ENCODE measurements at places on chromosomes 1 and 21.

GRCh38 chr1:226948996-226949395 lies 8.9 kb downstream of the COQ8A start:
- DNase-seq: no peak

DNA sequence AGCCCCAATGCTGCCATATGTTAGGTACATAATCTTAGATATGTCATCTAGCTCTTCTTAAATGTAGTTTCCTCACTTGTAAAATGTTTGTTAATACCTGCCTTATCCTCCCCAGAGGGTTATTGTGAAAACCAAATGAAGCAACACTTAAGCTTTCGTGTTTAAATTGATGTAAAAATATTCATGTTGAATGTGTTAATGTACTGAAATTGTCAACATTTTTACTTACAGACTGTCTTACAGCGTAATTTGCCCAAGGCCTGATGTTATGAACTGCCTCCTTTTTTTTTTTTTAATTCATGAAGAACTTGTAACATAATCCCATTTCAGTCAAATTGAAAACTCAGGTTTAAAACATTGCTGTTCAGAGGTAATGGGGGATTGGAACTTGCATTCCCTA lies 25.6 kb upstream of the ENAH start:
- DNase-seq: no peak

DNA sequence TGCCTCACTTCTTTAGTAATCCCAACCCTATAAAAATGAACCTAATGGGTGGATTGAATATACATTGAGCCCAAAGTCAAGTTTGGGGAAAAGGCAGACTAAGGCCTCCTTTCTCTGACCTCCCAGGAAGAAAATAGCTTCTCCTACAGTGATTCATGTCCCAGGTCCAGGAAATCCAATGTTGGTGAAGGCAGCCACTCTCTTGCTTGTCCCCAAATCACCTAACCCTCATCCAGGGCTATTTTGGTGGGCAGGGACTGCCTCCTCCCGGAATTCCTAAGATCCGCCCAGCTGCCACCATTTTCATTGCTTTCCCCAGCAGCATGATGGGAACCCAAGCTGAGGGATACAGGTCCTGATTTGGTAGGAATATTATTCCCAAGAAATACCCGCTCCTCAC lies 8.4 kb downstream of the MYOG start:
- DNase-seq: no peak

GRCh38 chr1:25187077-25187476 lies 45.2 kb downstream of the SYF2 start:
- no peak for DNase-seq

DNA sequence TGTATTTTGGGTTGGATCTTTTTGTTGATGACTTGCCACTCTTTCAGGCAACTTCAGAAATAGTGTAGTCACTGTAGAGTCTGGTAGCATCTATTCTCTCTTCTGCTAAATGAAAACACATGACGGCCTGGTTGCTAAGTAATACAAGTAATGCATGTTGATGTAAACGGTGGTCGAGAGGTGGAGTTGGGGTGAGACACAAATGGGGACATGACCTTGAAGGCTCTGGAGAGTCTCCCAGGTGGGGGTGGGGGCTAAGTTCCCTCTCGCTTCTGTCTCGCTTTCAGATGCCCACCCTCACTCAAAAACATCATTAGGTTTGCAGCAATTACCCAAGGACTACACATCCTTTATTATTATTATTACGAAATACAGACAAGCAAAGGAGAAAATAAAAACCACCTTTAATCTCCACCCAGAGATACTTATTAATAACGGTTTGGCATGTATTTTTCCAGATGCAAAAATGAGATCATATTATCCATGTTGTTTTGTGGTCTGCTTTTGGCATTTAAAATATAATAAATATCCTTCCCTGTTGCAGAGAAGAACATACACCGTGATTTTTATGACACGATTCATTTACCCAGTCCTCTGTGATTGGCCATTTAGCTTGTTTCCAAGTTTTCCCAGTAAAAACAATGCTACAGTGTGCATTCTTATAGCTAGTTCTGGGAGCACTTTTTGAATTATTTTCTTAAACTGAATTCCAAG lies 138.1 kb downstream of the MIS18A start:
- DNase-seq: no peak

DNA sequence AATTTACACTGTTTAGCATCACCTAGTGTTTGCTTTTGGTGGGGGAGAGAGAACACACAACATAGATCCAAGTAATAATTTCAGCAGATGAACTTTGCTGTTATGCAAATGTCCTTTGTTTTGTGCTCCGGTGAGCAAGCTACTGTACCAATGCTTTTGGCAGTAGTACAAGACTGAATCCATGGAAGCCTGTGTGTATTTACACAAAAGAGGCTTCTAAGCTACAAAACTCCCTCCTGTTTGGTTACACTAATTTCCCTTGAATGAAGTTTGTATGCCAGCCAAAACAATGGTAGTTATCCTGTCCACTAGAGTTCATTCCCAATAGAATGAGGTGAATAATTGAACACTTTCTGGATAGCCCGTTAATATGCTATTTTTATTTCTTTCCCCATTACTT lies 320.5 kb downstream of the KCTD3 start:
- DNase-seq: no peak

- DNase-seq: no peak
Measured at GRCh38 chr1:218585511-218586184, 240.5 kb downstream of the TGFB2 start.

- DNase-seq: no peak
Measured at GRCh38 chr1:111045033-111045722, 81.5 kb upstream of the LRIF1 start.

GRCh38 chr1:237043846-237044636 lies 2.1 kb downstream of the RYR2 start:
- no peak for DNase-seq

GRCh38 chr1:33586106-33586505 lies 113.7 kb downstream of the ZSCAN20 start:
- DNase-seq: no peak
